ENCODE measurements at places on chromosomes 13 and 19.
A peak's percentile ranks its signal among the peaks of the same experiment; 100 is the strongest.

DNA sequence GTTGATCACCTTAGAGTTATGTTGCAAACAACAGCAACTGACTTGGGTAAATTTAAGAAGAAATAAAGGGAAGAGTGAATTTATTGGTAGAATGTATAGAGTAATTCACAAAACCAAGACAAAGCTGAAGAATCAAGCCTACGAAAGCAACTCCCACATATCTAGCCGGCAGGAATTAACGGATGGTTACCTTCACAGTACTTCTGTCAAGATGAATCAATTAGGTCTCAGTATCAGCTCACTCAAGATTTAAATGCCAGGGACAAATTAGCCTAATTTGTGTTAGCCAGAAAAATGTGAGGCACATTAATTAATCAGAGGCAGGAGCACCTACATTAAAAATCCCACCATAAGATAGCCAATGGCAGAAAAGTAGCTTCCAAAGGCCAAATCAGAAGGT is 10.7 kb downstream of the KPNA3 start:
- DNase-seq, result no peak

- no peak for DNase-seq
Measured at GRCh38 chr19:6457958-6458694, 1.5 kb downstream of the SLC25A23 start.

- DNase-seq, result no peak
Measured at GRCh38 chr19:21519488-21519887, 14.1 kb downstream of the ZNF429 start.

- DNase-seq, result no peak
Measured at GRCh38 chr13:35179494-35179893, 237.4 kb downstream of the NBEA start.

DNA sequence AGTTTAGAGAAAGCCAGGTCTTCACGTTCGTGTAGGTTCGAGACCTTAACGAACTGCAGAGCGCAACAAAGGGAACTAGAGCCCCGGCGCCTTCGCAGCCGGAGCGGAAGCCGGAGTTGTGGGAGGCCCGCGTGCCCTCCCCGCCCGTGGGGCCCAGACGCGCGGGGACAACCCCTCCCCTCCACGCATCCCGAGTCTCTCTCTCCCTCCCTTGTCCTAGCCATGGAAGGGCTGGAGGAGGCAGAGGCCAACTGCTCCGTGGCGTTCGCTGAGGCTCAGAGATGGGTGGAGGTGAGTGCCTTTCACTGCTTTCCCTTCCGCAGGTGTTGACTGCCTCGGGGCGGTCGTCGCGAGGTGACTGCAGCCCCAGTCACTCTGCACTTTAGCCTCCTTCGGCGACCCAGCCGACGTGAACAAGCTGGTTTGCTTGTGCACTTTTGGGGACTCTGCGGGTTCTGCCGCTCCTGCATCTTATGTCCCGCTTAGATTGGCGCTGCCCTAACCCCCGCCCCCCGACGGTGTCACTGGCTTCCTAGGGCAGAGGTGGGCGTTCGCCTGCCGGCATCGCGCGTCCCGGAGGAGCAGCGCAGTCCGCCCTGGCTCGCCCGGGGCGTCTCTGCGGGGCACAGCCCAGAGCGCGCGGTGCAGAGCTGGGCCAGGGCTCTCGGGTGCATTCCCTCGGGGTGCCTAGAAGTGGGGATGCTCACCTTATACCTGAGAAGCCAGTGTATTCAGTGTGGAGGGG is 478 bp downstream of the LMO7 start:
- DNase-seq, result peak; percentile 29

- no peak for DNase-seq
Measured at GRCh38 chr19:40078377-40078776, 12.4 kb downstream of the ZNF780A start.

DNA sequence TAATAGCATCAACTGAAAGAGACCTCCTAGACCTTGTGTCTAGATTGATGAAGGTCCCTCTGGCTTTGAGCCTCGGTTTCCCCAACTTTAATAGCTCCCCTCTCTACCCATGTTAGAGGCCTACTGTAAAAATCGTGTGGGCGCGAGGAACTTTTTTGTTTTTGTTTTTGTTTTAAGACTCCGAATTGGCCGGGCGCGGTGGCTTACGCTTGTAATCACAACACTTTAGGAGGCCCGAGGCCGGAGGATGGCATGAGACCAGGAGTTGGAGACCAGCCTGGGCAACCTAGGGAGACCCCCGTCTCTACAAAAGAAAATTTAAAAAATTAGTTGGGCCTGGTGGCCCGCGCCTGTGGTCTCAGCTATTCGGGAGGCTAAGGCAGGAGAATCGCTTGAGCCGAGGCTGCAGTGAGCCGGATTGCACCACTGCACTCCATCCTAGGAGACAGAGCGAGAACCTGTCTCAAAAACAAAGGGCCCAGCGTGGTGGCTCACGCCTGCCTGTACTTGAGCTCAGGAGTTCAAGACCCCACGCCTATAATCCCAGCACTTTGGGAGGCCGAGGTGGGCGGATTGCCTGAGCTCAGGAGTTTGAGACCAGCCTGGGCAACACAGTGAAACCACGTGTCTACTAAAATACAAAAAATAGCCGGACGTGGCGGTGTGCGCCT is 858 bp upstream of the PPP6R1 start:
- DNase-seq, result no peak
